ENCODE measurements at places on chromosomes 7 and 10. TPM values are rescaled to one million over a fixed set of nuclear protein-coding genes. Genes with fewer than 3 reads are reported as not detected.

- DNase-seq: no peak
These were observed 94.3 kb downstream of the DNMBP start for GRCh38 chr10:99915414-99915813.

DNA sequence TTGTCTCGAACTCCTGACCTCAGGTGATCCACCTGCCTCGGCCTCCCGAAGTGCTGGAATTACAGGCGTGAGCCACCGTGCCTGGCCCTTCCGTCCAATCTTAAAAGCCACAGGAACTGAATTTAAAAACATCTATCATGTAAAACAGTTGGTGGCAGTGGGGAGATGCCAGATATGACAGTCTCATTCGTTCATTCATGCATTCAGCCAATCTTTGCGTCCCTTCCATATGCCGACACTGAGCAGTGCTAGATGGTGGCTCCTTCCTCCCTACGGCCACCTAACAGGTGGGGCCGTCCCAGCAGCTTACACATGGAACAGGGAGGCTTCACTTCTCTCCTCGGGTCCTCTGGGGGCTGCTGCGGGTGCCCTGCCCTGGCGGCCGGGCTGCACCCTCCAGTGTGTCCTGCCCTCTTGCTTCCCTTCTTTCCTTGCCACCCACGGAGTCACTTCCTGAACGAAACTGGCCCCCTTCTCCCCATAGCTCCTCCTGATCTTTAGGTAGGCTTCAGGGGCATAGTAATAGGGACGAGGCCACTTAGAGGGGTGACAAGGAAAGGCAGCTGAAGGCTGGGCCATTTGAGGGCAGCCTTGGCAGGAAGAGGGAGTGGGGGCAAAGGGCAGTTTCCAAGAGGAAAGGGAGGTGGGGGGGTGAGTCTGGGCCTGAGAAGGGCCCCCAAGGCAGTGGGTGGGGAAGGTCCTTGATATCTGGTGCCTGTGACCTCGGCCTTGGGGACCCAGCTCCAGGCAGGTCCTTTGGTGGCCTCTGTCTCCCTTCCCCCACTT is 53.8 kb downstream of the PROSER2 start:
- no peak for DNase-seq

DNA sequence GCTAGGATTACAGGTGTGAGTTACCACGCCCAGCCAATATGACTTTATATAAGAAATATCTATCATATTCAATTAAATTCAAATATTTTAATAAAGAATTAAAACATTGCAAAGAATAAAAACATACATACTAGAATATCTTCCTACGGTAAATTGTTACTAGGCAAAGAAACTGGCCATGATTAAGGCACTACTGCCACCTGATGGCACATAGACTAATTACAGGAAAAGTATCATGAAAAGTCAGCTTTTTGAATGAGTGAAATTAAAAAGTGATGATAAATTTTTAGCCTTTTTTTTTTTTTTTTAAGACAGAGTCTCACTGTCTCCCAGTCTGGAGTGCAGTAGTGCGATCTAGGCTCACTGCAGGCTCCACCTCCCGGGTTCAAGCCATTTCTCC is 30.9 kb downstream of the MRPS33 start:
- DNase-seq: no peak

DNA sequence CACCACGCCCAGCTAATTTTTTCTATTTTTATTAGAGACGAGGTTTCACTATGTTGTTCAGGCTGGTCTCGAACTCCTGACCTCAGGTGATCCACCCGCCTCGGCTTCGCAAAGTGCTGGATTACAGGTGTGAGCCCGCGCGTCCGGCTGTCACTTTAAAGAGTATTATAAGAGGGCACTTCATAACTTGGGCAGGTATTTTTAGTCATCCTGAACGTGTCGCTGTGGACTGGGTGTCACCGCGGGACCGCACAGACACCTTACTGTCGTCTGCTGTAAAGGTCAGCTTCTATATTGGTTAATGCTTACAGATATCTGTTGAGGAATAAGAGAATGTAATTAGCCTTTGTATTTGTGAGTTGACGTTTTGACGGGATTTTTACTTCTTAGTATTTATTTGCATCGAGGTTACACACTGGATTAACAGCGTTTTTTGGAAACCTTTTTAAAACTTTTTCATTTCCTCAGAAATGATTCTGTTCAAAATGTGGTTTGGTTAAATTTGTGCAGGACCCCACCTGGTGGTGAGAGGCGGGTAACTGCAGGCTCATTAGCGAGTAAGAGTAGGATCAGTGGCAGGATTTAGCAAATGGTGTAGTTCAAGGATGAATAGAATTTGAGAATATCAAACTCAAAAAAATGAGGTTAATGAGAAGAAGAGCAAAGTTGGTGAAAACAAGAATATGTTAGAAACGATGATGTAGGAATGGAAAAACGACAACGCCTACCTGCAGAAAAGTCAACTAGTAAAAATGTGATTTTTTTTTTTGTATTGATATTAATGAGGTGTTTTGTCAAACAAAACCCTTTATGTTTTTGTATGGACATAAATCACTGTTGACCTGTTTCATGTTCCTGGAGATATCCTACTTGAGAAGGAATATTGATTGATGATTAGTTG is 3.2 kb downstream of the DNAJB6 start:
- DNase-seq: peak; percentile 77

DNA sequence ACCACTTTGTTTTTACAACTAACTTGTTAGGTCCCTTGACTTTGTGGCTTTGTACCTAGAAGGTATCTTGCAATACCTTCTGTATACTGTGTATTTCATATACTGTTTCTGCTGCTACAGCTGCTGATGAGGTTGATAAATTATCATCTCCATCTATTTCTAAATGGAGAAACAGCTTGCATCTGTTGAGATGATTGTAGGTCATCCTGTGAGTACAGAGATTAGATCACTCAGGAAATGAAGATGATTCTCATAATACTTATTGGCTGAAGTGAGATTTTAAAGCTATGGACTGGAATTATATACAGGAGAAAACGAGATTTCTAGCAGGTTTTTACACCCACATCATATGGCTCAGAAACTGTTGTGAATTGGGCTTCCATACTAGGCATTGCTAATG is 280.5 kb downstream of the KCND2 start:
- DNase-seq: no peak

The SPOCK2 gene
- polyA plus RNA-seq: 79.5 TPM

DNA sequence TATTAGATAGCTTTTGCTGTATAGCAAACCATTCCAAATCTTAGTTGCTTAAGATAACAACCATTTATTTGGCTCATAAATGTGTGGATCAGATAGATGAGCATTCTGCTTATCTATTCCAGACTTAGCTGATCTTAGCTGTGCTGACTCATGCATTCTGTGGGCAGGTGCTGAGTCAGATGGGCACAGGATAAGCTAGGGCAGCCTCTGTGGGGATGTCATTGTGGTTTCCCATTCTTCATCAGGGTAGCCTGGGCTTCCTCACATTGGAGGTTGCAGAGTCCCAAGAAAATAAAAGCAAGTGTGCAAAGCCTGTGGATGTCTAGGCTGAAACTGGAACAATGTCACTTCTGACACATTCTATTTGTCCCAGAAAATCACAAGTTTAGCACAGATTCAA is 917.0 kb downstream of the TYW1 start:
- DNase-seq: no peak

The VPS26A gene
- polyA plus RNA-seq: 5.0 TPM

DNA sequence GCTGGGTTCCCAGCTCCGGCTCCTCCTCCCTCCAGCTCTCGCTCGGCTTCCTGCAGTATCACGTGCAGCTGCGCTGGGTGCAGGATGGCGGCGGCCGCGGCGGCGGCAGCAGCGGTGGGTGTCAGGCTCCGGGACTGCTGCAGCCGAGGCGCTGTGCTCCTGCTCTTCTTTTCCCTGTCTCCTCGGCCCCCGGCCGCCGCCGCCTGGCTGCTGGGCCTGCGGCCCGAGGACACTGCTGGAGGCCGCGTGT is at the start of gene CNNM1:
Gene CNNM1 (plus strand): TSS at position 53 of the 250 bp plus-strand sequence. CDS start 32 bp downstream, at position 85.
- no peak for DNase-seq

The LBX1 gene
- not detected for polyA plus RNA-seq

- no peak for DNase-seq
These were observed 417.6 kb upstream of the C7orf33 start for GRCh38 chr7:148172920-148173319.

GRCh38 chr7:123761729-123762128 is 12.9 kb upstream of the WASL start:
- no peak for DNase-seq

DNA sequence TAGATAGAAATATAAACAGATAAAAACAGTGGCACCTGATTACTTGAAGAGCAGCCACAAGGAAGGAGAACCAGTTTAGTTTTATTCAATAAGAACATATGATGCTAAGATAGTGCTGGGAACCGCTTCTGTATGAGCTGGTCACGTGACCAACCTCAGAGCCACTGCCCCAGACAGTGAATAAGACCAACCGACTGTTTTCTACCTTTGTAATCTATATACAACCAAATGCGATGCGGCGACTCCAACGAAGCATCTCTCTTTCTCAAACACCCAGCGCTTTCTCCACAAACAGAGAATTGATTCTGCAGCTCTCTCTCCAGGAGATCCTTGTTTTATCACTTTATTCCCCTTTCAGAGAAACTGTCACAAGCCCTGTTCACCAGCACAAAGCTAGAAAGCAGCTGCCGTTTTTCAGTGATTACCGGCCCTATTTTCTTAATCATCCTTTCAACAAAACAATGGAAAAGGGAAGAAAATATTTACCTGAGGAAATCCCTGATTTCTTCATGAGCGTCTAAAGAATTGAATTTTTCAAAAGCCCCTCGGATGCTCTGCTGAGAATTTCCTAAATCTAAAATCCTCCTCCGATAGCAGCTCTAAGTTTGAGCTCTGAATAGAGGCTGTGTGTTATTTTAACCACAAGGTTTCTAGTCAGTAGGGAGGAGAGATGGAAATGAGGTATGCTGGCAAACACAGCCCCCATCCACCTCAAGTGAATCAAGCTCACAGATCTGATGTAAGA is 55.7 kb upstream of the JCAD start:
- no peak for DNase-seq

DNA sequence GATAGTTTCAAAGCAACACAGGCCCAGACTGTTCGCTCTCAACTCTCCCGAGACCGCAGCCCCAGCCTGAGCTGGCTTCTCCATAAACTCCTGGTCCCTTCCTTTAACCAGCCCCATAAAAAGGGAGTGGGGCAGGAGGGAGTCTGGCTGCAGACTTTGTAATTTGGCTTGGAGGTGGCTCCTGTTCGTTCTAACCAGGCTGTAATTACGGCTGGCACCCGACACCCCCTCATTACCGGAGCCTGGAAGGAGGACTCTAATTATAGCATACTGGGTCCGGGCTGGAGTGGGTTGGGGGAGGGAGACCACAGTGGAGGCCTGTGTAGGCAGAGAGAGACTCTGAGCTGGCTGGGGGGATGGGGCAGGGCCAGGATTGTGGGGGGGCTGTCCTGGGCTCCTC is 49.7 kb downstream of the UNC5B start:
- no peak for DNase-seq

The GNGT1 gene
- not detected for polyA plus RNA-seq

DNA sequence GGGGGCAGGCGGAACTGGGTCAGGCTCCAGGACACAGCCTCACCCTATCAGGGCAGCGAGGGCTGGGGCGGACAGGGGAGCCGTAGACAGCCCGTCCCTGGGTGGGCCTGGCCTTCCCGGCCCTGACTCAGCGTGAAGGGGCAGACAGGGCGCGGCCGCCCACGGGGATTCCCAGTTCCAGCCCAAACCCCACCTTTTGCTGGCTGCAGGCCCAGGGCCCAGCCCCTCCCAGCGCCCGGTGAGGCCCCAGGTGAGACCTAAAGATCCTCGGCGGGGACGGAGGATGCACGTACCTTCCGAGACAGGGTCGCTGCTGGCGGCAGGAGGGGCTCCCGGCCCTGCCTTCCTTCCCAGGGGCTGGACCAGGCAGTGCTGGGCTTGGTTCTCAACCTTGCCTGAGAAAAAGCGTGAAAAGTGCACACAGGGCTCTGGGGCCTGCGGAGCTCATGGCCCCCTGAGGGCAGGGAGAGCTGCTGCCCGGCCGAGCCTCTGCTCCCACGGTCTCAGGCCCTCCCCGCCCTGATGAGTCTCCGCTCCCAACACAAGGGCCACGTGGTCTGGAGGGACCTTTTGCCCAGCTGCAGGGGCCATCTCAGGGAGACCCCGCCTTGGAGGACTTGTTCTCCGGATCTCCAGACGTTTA is 43.9 kb upstream of the DNAJB6 start:
- no peak for DNase-seq

- no peak for DNase-seq
These were observed 151.1 kb downstream of the CXCL12 start for GRCh38 chr10:44233561-44234482.

- no peak for DNase-seq
These were observed 99.4 kb downstream of the MTPN start for GRCh38 chr7:135877805-135878204.

DNA sequence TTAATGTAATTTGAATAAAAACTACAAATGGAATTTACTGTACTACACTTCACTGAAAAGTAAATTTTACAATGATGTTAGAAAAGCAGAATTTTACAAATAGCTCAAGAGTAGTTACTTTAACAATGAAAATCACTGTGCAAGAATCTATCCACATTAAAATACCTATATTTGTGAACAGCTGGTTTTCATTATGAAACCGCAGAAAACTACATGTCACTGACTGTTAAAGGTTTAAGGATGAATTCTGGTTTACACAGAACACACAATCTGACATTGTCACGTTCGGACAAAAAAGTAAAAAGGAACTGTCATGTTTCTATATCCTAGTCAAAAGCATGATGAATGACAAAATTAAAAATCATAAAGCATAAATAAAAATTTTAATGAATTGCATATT is 415.3 kb upstream of the PRKCQ start:
- no peak for DNase-seq

DNA sequence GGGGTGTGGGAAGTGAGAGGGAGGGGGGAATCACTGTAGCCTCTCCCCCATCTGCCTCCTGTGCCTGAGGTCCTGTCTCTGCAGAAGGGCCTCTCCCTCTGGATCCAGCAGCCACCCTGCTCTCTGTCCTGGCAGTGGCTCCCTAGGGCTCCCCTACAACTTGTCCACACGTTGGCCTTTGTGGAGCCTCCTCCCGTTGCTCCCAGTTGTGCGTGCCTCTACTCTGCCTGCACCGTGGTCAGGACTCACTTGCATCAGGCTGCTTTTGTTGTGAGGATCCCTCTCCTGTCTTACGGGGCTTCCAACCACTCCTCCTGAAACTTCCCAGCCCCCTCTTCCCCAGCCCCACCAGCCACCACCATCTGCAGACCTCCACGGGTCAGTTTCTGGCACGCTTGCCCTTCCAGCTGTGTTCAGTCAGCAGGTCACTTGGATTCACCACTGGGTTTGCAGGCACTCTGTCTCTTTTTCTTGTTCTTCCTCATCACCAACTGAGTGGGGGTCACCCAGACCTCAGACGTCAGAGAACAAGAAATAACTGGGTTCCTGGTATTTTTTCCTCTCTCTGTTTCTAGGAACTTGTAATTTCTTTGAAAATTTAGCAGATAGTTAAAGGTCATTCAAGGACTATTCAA is 62.3 kb downstream of the RAMP3 start:
- no peak for DNase-seq

DNA sequence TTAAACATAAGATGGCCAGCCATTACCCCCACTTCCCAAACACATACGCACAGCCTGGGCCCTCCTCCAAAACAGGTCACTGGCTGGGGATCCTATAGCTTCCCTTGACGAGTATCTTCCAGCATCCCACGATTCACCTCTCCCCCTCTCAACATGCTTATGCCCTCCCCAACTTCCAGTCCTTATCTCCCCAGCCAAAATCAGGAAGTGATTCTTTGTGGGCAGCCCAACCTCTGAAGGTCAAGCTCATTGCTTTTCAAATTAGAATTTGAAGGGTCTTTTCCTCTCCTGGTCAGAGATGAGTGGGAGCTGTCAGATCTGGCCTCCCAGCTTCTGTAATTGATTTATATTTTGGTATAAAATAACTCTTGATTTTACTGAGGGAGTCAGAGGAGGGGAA is 133.6 kb downstream of the ATXN7L1 start:
- DNase-seq: no peak

Data from B cell (primary cell).